A549 treated with Hydrocortisone at 1 μM for 4 hours (cell line): ENCODE measurements at places on chromosomes 5 and 9. TPM values are rescaled to one million over a fixed set of nuclear protein-coding genes. Genes with fewer than 3 reads are reported as not detected.

LVRN gene
- 0.05 to 0.07 TPM (median 0.06 TPM) in 3 of 5 replicates, not detected in the others for total RNA-seq

ADAMTS13 gene
- 0.51 to 0.73 TPM (median 0.56 TPM) in 5 replicates for total RNA-seq

GADD45G gene
- total RNA-seq: 0.21 to 0.69 TPM (median 0.52 TPM) in 5 replicates

LURAP1L gene
- 23.4 to 31.9 TPM (median 28.3 TPM) in 5 replicates for total RNA-seq

TRIM36 gene
- total RNA-seq: 1.8 to 2.2 TPM (median 2.2 TPM) in 5 replicates

CERCAM gene
- total RNA-seq: 32.2 to 40.3 TPM (median 37.9 TPM) in 5 replicates

PCDHB14 gene
- total RNA-seq: 0.06 to 0.10 TPM (median 0.08 TPM) in 5 replicates

SMU1 gene
- total RNA-seq: 17.2 to 25.4 TPM (median 18.1 TPM) in 5 replicates

DCP2 gene
- total RNA-seq: 8.3 to 13.2 TPM (median 11.3 TPM) in 5 replicates
